ENCODE measurements at places on chromosomes 13 and 19. TPM values are rescaled to one million over a fixed set of nuclear protein-coding genes. Genes with fewer than 3 reads are reported as not detected.

Gene CEACAM16
- 5.0 TPM for total RNA-seq

DNA sequence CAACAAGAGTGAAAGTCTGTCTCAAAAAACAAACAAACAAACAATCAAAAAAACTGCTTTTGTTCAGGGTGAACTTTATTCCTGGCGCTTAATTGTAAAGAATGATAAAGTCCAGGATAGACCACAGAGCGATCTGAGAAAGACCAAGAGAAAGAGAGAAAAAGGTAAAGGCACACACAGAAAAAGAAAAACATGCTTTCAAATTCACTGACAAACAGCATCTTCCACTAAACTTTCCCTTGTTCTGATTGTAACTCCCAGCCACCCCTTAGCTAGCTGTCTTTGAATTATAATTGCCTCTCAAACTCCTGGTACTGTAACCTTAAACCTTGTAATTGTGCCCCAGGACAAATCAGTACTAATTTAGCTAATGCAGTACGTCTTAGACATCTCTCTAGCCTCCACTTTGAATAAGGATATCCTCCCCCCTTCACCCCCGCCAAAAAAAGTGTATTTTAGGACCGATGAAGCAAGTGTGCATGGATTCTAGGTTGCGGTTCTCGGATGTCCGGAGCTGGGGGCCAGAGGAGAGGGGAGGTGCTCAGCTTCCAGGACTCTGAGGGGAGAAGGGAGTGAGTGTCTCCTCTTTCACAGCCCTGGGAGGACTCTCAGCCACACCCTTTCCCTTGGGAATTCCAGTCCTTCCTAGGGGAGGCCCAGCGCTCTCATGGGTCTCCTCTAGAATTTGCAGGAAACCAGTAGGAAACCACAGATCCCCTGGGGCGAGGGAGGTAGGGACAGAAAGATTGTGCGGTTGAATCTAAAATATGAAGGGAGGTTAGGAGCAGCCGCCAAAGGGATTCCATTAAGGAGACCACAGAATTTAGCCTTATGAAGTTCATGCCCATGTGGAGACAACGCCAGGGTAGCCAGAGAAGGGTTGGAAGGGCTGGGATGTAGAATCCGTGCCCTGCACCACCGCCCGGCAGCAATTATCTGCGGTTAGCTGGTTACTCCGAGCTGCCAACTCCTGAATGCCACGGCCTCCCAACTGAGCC is 19.7 kb downstream of the ZNF536 start:
- DNase-seq, result peak; percentile 56

GRCh38 chr19:46147166-46147740 is 785 bp upstream of the IGFL2 start:
- no peak for DNase-seq

DNA sequence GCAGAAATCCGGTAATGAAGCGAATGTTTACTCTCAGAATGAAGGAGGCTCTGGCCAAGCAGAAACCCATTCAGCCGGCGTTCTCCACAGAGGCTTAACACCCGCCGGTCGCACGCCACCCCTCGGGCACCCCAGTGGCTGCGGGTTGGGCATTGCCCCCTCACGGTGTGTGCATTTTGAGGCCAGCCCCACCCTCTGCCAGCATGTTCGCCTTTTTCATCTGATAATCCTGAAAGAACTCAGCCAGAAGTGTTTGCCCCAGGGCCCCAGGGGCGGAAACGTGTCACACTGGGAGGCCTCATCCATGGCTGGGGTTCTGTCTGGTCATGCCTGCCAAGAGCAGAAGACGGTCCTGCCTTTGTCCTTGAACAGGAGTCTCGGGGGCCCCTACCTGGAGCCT is 34.2 kb downstream of the COMP start:
- DNase-seq, result no peak

- no peak for DNase-seq
Observed at GRCh38 chr13:35694549-35695447, 218.3 kb upstream of the MAB21L1 start.

- no peak for DNase-seq
Observed at GRCh38 chr13:95546919-95547318, 5.6 kb upstream of the CLDN10 start.

Gene SULT2A1
- not detected for total RNA-seq

Gene ZFR2
- total RNA-seq, result not detected

DNA sequence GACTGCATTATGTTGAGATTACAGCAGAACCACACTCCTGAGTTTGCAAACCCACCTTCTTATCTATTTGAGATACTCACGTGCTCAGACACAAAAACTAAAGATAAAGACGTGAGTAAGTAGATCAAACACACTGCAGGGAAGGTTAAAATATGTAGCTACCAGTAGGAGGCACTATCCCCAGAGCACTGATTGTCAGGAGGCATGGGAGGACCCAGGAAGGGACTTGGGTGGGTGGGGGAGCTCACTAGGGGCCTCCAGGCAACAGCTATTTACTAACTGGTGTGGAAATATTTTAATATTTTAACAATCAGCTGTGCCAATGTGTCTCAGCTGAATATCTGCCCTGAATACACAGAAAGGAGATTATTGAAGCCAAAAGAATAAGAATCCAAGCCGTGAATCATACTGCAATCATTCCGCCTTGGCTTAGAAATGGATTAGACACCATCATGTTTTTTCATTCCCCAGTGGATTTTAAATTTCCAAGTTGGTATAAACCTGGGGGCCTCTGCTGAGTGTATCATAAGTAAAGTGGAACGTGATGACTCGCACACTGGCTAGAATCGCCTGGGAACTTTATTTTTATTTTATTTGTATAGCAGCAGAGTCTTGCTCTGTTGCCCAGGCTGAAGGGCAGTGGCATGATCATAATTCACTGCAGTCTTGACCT is 73.2 kb upstream of the CACNA1A start:
- peak; percentile 9 for DNase-seq

All from myocyte (in vitro differentiated cells).